ENCODE measurements at places on chromosomes 4 and X.
A peak's percentile ranks its signal among the peaks of the same experiment; 100 is the strongest.

GRCh38 chr4:17613761-17614415 lies 553 bp upstream of the MED28 start:
- no peak for DNase-seq

- DNase-seq, result no peak
These were observed 11.4 kb downstream of the ADH5 start for GRCh38 chr4:99077177-99077576.

DNA sequence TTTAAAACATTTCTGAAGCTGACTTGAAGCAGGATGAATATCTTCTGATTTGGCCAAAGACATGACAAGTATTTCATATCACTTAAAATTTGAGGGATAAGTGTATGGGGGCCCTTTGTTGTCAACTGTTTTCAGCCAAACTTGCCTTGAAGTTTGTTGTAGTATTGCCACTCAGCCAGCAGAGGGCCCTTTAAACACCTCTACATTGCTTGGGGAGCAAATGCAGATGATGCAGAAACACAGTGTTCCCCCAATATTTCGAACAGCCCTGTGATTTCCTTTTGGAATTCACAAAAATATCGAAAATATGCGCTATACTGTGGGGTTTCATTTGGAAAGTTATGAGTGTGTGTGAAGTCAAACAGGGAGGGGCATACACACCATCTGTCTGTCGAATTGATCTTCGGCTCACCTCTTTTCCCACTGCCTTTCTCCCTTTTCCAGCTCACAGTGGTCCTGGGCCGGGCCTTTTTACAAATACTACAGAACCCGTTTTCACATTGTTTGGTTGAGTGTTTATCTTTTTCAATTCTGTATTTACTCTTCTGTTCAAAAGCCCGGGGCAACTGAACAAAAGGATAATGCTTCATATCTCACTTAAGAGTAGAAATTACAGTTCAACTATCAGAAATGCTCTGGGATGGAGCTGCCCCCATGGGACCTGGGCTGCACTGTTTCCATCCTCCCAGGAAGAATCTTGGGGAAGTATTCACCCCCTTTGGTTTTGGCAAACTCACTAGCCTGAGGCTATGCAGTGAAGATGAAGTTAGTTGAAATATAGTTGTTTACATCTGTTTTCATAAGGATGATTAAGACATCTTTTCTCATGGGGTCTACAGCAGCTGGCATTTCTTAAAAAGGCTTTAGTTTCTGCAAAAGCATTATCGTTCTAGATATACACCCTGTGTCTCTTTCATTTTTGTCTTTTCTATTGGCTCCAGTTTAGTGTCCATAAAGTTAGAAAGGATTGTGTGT lies 137.6 kb downstream of the EGF start:
- DNase-seq, result peak; percentile 8

GRCh38 chr4:43047058-43047457 lies 154.5 kb downstream of the GRXCR1 start:
- no peak for DNase-seq

DNA sequence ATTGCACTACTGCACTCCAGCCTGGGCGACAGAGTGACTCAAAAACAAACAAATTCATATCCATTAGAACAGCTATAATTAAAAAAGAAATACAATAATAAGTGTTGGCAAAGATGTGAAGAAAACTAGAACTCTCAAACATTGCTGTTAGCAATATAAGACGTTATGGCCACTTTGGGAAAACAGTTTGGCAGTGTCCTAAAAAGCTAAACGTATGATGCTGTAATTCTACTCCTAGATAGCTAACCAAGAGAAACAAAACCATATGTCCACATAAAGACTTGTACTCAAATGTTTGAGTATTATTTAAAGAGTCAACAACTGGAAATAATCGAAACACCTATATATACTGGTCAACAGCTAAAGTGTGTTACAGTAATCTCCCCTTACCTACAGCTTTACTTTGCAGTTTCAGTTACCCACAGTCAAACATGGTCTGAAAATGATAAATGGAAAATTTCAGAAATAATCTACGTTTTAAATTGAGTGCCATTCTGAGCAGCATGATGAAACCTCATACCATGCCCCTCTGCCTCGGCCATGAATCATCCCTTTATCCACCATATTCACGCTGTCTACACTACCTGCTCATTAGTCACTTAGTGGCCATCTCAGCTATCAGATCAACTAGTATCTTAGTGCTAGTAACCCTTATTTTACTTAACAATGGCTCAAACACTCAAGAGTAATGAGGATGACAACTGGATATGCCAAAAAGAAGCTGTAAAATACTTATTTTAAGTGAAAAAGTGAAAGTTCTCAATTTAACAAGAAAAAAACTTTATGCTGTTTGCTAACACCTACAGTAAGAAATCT lies 4.9 kb downstream of the ELF2 start:
- DNase-seq, result no peak

- no peak for DNase-seq
These were observed 118.5 kb downstream of the GLUD2 start for GRCh38 chrX:121165930-121166359.

- no peak for DNase-seq
These were observed 60.7 kb upstream of the RAPGEF2 start for GRCh38 chr4:159042097-159042605.

DNA sequence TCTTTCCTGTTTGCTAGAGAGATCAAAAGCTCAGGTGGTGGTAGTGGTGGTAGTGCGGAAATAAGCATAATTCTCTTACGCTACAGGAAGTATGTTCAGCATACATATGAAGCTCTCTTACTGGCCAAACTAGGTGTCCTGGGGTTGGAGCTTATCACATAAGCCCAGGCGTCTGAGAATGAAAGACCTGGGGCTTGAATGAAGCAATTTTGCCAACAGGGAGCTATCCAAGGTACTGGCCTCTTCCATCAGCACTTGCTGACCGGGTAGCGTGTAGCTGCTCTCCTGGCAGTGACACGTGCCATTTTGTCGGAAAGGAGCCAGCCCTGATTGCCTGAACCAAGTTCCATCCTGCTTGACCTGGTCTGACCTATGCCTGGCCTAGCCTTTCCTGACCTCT lies 65.9 kb upstream of the HPF1 start:
- DNase-seq, result no peak

GRCh38 chr4:172103456-172103855 lies 290.3 kb downstream of the GALNTL6 start:
- no peak for DNase-seq

DNA sequence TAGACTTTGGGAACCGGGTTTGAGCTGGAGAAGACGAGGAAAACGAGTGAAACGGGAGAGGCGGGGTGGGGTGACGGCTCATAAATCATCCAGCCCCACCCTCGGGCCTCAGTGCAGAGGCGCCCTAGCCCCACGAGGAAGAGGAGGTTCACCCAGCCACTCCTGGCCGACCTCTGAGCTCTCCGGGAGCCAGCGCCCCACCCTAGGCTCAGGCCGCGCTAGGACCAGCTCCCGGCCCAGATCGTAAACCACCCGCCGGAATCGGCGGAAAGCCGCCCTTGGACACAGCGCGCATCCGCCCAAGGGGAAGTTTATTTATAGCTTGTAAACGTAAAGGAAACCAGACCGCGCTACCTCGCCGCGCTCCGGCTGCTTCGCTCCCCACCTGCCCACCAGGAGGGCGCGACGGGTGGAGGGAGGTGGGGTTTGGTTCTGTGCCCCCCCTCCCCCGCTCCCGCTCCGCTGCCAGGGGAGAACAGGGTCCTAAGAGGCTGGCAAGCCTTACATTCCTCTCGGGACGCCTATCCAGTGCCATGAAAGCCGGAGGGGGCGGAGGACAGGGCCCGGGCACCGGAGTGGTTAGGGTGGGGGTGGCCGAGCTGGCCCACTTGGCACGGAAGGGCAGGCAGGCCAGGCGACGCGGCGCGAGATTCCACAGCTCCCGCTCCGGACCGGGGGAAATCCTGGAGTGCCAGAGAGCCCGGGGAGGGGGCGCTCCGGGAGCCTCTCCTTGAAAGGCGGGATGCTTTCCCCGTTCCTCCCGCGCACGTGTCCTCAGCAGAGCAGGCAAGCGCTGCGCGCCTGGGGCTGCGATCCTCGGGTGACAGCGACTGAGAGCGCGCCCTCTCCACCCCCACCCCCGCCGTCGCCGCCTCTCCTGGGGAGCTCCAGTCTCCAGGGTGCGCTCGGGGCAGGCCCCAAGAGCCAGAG lies 84.2 kb downstream of the BCOR start:
- no peak for DNase-seq

- DNase-seq, result no peak
These were observed 249.3 kb upstream of the PRKX start for GRCh38 chrX:3962511-3963311.

- DNase-seq, result no peak
These were observed 60.6 kb downstream of the SYTL5 start for GRCh38 chrX:38066934-38067333.

DNA sequence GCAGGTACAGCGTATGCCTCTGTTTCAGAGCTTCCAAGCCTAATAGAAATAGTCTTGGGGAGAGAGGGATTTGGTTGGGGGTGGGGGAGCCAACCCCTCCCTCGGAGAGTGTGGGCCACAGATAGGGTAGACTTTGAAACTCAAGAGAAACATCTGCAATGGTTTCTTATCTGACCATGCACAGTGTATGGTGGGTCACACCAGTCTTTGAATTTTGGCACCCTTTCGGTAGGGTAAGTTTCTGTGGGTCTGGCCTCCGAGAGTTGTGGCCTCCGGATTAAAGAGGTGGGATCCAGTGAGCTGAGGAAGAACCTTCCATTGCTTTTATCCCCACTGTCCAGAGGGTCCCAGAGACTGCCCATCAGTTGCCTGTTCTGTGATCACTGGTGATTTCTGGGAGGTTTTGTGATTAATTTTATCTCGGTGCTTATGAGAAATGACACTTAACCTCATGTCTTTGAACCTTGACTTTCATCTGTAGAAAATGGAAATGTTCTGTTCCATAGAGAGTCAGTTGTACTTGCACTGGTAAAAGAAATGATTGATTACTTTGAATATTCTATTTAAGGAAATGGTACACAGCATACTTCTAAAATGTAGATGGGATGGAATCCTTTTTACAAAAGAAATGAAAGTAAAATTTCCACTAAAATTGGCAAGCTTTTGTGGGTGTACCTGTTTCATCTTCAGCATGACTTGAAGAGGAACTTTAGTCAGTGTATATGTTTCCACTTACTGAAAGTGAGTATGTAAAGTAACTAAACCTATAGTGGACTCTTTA lies 62.7 kb downstream of the TMEM131L start:
- no peak for DNase-seq

- DNase-seq, result no peak
These were observed 162.6 kb downstream of the INPP4B start for GRCh38 chr4:142683503-142683902.

DNA sequence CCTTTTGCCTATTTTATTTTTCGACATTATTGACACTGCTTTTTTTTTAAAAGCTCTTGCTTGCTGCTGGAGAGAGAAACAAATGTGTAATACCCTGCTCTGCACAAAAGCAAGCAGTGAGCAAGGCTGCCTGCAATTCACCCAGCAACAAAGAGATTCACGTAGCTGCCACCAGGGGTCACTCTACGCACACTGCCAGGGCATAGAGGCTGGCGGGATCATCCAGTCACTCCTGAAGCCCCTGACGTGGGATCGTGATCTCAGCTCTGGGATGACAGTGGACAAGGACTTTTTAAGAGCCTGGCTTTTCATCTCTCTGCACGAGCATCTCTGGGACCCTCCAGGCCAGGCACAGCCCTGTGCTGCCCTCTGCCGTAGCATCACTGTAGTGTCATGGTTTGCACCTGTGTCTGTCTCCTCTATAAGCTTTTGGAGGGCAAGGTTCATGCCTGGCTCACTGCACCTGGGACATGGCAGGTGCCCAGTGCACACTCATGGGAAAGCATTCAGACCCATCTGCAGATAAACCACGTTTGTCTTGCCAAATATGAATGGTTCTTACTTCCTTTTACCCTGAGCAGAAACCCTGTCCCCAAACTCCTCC lies 19.8 kb downstream of the C4orf50 start:
- no peak for DNase-seq

GRCh38 chr4:242121-242848 lies 63.0 kb downstream of the ZNF732 start:
- DNase-seq, result peak; percentile 34

GRCh38 chr4:30600246-30601017 lies 119.7 kb upstream of the PCDH7 start:
- DNase-seq, result no peak

DNA sequence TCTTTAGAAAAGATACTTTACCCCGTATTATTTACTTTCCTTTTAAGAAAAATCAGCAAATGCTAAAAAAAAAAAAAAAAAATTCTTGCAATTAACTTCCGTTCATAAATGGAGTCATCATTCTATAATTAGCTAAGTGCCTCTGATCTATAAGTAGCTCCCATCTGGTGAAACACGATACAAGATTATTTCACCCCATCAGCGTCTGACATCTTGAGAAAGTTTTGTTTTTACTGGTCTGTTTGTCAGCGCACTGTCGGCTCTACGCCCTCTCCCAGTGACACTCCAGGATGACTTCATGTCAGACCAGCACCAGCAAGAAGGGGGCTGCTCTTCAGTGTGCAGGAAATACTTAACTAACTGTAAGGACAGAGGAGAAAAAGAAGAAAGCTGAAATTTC lies 108.3 kb downstream of the AFAP1 start:
- DNase-seq, result no peak

GRCh38 chr4:184099535-184099966 lies 118.1 kb downstream of the ENPP6 start:
- DNase-seq, result no peak

DNA sequence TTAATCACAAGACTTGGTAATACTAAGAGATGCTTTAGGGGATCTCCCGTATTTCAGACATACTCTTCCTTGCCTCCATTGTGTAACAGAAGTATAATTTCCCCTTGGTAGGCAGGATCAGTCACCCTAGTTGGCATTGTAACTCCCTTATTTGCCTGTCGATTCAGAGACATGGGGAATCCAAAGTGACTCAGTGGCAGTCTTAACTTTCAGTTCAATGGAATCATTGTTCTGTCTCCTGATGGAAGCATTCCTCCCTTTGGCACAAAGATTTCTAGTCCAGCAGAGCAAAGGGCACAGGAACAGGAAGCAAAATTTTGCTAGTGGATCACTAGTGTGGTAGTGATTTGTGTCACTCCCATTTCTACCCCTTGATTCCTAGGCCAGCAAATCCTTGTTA lies 80.4 kb downstream of the DCUN1D4 start:
- no peak for DNase-seq

GRCh38 chr4:145781351-145781750 lies 101.4 kb downstream of the C4orf51 start:
- DNase-seq, result no peak

GRCh38 chr4:153663667-153664066 lies 20.4 kb upstream of the TLR2 start:
- DNase-seq, result no peak

Measured in GM12878 (cell line).